ENCODE measurements at places on chromosomes 1 and 21.

GRCh38 chr1:40312238-40313205 lies 4.6 kb downstream of the COL9A2 start:
- DNase-seq = no peak

GRCh38 chr1:6239950-6240768 lies 3.8 kb upstream of the HES3 start:
- peak; percentile 53 for DNase-seq

- DNase-seq = no peak
These were observed 57.7 kb downstream of the NTNG1 start for GRCh38 chr1:107198561-107198960.

DNA sequence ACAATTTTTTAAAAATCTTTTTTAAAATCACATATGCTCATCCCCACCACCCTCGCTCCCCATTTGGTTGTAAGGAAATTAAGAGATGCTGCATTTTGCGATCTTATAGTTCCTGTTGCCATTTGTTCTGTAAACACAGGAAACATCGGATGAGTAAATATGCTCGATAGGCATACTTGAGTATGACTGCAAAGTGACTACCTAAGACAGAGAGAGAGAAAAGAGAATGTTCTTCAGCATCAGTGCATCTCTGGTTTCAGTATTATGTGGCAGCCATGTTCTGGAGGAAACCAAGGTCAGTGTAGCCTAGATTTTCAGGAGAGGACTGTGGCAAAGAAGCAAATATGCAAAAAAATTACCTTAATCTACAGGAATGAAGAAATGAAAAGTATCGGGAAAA lies 265.5 kb upstream of the FMN2 start:
- no peak for DNase-seq

DNA sequence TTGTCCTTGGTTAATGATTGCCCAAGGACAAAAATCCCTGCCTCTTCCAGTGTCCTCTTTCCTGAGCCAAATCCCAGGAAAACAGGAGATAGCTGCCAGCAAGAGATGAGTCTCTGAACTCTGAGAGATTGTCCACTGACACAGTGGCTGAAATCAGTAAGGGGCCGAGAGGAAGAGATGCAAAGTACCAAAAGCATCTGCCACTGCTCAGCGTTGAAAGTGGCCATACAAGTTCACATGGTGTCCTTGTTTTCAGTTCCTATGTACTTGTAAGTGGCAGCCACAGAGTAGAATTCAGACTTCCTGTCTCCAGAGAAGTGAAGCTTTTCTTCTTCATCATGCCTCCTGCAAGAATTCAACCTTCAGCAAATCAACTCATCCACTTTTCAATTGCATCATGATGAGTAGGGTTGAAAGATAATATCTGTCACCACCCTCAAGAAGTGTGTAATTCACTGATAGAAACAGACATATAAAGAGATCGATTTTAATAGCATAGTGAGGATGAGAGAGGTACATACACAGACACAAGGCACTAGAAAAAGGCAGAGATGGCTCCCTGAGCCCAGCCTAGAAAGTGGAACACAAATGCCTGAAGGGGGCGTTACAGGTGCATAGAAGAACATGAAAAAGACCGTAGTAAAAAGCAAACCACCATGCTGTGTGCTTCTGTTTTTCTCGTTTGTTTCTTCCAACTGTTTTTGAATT lies 185.8 kb downstream of the MRPL39 start:
- no peak for DNase-seq

GRCh38 chr1:10387677-10388386 lies 11.0 kb upstream of the PGD start:
- peak; percentile 24 for DNase-seq

GRCh38 chr1:233004451-233004850 lies 54.0 kb downstream of the NTPCR start:
- DNase-seq = no peak

DNA sequence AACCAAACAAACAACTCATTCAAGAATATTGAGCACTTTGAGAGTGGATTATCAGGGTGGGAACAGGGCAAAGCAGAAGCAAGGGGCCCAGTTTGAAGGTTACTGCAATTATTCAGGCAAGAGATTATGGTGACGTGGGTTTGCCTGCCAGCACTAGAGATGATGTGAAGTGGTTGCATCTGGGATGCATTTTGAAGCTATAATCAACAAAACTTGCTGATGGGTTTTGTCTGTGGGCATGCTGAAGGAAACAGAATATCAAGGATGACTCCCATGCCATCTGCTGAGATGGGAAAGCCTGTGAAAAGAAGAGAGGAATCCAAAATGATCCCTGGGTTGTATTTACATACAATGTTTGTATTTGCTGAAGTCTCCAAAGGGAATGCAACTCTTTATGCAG lies 224.3 kb upstream of the GREM2 start:
- no peak for DNase-seq

- DNase-seq = no peak
These were observed 24.3 kb downstream of the ZBTB21 start for GRCh38 chr21:41985662-41986416.

DNA sequence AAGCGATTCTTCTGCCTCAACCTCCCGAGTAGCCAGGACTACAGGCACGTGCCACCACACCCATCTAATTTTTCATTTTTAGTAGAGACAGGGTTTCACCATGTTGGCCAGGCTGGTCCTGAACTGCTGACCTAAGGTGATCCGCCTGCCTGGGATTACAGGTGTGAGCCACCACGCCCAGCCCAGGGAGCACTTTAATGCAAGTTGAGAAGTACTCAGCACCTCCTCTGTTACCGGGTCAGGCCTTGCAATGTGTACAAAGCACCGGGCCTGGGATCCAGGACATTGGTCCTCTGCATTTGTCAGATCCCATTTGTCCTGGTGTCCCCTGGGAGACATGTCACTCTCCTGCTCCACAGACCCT lies 143.6 kb downstream of the TOMM20 start:
- DNase-seq = no peak

DNA sequence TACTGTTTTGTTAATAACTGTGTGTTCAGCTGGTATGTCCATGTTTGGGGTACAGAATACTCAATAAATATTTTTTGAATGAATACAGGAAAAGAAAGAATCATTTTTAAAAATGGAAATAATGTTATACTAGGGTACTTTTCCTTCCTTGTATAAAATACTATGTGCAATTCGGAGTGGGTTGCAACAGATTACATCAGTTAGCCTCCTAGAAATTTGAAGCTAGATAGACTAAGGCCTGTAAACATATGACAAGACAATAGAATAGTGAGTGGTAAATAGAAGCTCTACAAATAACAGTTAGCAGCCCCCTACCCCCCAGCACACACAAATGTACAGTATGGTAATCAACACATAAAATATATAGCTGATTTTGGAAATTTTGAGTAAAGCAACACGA lies 195.9 kb downstream of the KCNT2 start:
- no peak for DNase-seq

- DNase-seq = no peak
These were observed 65.5 kb downstream of the PRDM16 start for GRCh38 chr1:3134381-3135072.

DNA sequence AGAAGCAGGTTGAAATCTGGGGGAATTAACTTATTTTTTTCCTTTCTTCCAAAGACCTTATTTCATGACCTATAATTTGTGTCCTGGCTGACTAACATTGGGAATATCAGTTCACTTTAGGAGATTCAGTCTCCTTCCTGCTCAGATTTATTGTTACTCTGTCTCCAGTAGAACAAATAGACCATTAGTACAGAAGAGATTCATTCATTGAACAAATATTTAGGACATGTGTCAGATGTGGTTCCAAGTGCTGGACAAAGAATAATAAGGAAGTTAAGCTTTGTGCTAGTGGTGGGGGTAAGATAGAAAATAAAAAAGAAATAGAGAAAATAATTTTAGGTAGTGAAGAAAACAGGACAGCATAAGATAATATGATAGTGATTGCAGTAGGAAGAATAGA lies 20.3 kb downstream of the ZMYM4 start:
- no peak for DNase-seq

GRCh38 chr1:183638649-183639387 lies 3.2 kb upstream of the ARPC5 start:
- no peak for DNase-seq

DNA sequence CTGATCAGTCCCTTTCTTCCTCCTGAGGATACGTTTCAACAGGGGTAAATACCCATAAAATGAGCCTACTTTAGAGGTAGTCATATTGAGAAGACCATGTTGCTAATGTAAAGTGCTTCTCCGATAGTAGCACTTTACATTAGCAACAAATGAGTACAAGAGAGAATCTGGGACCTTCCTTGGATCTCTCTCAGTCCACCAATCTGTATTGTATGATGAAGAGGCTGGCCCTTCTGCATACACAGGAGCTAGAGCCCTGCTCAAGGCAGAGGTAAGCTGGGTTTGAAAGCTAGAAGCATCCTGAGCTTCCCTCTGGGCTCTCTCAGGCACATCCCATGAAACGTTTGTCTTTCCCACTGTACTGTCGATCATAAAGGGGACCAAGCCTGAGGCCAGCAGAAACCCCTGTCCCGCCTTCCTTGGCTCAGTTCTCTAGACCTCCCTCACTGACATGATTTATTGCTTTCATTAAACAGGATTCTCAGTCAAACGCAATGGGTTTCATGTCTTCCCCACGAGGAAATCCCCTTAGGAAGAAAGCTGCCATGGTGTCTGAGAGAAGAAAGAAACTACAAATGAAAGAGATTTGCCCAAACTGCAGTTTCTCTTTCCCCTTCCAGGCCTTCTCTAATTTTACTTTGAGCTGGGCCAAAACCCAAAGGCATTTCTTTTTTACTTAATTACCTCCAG lies 62.8 kb upstream of the BCAR3 start:
- no peak for DNase-seq

DNA sequence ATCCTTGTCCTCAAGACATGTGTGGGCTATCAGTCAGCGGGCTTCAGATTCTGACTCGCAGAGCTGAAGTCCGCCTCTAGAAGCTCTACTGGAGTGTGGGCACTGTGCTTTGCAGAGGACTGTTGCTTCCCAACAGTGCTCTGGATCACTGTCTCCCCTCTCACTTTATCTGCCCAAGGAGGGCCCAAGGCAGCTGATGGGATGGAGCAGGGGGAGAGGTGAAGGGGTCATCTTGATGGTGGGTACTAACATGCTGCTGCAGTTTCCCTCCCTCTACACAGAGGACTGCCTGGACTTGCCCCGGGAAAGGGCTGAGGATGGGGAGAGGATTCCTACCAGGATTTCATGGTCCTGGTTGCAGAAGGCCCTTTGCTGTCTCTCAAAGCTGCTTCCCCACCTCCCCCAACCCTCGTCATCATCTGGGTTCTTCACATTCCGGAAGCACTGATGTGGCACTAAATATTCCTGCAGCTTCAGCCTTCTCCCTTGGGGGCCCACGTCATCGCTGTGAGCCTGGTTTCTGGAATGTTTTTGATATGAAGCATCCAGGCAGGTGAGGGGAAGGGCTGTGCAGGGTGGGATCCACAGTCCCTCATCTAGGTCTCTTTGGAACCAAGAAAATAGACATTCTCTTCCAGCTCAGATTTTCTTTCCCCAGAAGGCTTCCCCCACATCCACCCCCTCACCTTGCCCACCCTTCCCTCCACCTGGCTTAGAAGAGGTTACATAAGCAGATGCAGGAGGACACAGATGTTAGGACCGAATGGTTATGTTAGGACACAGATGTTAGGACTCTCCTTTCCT lies 23.2 kb downstream of the NUAK2 start:
- peak; percentile 96 for DNase-seq

GRCh38 chr1:212690816-212691403 lies 8.7 kb downstream of the BATF3 start:
- no peak for DNase-seq

- DNase-seq = no peak
These were observed 74.5 kb downstream of the S1PR1 start for GRCh38 chr1:101311146-101311920.

DNA sequence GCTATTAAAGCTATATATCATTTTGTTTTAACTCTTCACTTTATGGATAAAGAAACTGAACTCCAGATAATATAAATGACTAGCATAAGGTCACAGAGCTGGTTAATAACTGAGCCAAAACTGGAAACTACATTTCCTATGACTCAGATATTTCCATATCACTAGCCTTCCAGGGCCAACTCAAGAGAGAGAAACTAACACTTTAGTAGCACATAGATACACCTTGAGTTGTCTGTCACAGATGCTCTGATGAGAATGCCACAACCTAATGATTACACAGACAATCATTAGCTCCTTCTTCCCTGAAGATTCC lies 40.7 kb downstream of the NME7 start:
- no peak for DNase-seq

GRCh38 chr1:18736958-18737357 lies 106.3 kb downstream of the PAX7 start:
- no peak for DNase-seq

DNA sequence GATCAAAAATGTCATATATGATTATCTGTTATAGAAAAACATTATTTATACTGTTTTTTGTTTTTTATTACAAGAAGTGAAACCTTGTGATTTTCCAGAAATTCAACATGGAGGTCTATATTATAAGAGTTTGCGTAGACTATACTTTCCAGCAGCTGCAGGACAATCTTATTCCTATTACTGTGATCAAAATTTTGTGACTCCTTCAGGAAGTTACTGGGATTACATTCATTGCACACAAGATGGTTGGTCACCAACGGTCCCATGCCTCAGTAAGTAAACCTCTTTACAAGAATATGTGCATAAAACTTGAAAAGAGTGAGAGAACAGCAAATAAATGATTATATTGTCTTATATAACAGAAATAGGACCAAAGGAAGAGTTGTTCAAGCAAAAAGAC lies 14.5 kb downstream of the CFHR4 start:
- no peak for DNase-seq

DNA sequence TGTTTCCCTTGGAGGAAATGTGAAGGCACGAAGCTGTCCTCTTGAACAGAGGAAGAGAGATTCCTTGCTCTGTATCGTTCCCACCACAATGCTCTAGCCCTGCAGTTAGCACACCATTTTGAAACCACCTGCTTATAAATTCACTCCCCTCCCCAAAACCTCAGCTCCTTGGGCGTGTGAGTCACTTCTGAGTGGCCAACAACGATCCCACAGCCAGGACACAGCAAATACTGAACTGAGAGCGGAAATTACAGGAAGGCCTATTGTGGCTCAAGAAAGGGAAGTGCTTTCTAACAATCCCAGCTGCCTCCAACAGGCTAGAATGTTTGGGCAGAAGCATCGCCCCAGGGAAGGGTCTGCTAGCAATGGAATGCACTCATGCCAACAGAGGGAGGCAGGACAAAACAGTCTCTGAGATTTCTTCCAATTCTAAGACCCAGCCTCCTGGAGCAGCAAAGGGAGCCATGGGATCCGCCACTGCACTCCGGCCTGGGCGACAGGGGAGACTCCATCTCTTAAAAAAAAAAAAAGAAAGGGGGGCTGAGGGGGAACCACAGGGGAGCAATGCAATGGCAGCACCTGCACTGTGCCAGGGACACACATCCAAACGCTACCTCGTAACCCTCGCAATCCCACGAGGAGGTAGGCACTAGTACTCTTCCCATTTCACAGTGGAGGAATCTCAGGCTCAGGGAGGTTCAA lies 1.9 kb downstream of the TMEM53 start:
- no peak for DNase-seq

Measured in HS-5 (cell line).